Neuronal stem cell (in vitro differentiated cells): ENCODE measurements at places on chromosomes 1 and 21.
A peak's percentile ranks its signal among the peaks of the same experiment; 100 is the strongest.

GRCh38 chr1:151871284-151872030, 17.9 kb upstream of the THEM5 start:
- no peak for DNase-seq

DNA sequence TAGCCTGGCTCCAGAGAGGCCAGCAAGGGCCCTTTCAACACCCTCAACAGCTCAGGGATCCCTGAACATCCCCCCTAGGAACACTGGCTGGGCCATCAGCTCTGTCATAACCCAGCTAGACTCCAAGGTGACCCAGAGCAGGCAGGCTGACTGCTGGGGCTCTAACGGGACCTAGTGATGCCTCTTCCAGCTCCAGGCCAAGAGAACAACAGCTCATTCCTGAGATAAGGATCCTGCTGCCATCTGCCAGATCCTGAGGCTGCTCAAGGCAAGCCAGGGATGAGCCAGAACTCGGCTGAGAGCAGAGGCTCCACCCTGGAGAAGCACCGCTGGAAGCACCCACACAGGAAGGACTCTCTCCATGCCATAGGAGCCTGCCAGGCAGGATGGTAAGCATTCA, 2.0 kb downstream of the VSIG8 start:
- DNase-seq: no peak

- peak; percentile 20 for DNase-seq
These were observed 106.4 kb downstream of the TBX19 start for GRCh38 chr1:168386949-168387586.

DNA sequence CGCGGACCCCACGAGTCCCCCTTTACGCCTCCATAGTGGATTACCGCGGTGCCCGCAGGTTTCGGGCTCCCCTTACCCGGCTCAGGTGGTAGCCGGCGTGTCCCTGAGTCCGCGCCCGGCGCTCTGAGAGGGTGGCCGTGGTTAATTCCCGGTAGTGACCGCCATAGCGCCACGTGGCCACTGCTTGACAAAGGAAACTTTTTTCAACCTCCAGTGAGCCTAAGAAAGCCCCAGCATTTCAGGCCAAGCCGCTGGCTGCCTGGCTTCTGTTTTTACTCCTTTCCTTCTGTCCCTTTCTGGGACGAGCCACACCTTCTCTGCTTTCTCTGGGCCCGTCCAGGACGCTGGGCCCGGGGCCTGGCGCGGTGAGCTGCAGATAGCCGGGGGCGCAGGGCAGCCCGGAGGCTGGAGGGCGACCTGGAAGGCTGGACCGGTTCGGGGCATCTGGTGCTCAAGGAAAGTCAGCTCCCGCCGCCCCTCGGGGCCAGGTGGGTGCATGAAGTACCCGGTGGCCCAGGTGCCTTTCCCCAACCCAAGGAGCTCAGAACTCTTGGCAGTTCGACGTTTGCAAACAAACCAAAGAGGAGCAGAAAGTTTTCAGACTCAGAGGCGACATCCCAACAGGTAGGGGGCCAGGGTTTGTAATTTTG, 540 bp upstream of the C1orf198 start:
- DNase-seq: peak; percentile 79

GRCh38 chr1:186899577-186899976, 70.8 kb downstream of the PLA2G4A start:
- no peak for DNase-seq

DNA sequence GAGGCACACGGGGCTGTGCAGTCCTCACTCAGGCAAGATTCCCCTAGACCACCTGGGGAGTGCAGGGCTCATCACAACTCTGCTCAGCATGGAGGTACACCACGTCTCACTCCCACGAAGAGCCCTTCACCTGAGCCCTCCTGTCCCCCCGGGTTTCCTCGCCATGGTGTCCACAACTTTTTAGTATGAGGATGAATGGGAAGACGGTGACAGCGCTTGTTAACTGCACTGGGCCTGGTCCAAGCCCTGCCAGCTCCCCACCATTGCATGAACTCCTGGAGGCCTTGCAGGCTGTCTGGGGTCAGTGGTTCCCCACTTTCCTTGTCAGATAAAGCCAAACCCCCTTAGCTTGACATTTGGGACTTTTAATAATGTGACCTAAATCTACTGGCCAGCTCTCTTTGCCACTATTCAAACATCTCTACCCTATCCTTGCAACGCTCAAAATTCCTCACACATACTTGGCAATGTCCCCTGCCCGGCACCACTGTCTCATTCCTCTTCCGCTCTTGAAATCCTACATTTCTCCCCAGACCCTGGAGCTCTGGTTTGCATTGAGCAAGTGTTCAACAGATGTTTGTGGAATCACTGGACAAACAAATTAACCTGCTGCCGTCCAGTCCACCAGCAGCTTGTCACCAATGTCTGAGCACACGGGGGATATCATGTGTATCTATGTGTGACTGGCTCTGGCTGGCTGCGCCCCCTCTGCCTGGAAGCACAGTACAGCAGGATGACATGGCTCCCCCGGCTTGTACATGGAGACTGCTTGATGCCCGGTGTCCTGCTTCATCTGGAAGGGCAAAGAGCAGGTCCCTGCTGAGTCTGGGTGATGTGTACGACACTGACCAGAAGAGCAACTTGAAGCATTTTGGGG, 11.2 kb downstream of the TMEM9 start:
- no peak for DNase-seq

DNA sequence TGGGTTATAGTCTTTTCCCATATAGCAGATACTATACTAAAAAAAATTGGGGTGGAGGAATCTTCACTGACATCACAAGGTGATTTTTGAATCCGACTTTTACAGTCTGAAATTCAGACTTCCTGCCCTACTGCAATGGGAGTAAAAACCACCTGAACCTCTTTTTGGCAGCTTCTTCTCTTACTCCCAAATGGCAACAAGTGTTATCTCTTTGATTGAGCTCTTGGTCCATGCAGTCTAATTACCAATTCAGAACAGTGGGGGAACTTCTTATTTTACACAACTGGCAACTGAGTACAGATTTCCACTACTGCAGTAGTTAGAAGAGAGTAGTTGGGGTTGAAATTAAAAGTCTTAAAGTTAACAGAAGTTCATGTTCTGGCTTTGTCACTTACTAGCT, 62.3 kb downstream of the MACF1 start:
- DNase-seq: no peak
